D341Med (cell line): ENCODE measurements at places on chromosomes 16 and 17.

GRCh38 chr17:20085283-20085845, 76.2 kb downstream of the SPECC1 start:
- DNase-seq, result no peak

- no peak for DNase-seq
Observed at GRCh38 chr17:72145962-72146361, 25.1 kb downstream of the SOX9 start.

DNA sequence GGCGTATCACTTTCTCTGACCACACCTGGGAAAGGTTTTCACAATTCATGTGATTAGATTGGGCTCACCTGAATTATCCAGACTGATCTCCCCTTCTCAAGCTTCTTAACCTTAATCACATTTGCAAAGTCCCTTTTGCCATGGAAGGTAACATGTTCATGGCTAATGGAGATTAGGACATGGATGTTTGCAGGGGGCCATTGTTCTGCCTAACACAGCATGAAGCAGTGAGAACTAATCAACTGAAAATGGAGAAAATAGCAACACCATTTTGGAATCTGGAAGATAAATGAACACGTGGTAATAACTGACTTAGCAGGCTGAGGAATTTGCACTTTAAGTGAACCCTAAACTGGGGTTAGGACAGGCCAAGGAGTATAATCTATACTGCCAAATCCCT, 25.0 kb upstream of the SBK1 start:
- DNase-seq, result no peak

GRCh38 chr16:67719778-67720144, 645 bp upstream of the GFOD2 start:
- DNase-seq, result no peak

GRCh38 chr16:53131363-53132071, 76.7 kb downstream of the CHD9 start:
- peak; percentile 86 for DNase-seq

GRCh38 chr17:56389356-56389755, 204.1 kb upstream of the NOG start:
- DNase-seq, result no peak

DNA sequence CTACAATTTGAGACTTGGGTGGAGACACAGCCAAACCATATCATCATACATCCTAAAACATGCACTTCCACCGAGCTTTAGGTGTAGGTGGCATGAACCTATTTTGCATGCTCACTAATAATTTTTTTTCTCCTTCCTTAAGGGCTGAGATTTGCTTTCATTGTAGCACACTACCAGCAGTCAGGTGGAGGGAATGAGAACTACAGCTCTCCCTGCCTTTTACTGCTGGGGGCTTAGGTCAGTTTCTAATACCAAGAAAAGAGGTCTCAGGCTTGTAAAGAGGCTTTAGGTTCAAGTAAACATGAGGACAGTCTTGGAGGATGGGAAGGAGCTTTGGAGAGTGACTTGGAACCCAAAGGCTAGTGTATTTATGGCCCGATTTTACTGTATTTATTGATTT, 22.0 kb downstream of the CFAP20 start:
- DNase-seq, result no peak

DNA sequence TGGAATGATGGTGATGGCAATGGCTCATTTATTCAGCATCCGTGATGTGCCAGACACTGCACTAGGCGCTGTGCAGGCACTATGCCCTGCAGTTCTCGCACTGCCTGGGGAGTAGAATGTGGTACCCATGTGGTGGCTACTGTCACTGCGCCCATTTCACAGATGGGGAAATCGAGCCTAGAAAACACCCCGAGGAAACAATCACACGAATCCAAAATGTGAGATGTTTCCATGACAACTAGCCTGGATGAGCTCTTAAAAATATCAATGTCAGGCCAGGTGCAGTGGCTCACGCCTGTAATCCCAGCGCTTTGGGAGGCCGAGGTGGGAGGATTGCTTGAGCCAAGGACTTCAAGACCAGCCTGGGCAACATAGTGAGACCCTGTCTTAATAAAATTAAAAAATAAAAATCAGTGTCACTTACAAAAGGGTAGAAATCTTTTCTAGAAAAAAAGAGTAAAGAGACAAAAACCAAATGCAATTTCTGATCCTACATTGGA, 57.9 kb upstream of the TNRC6A start:
- DNase-seq, result no peak

- DNase-seq, result no peak
Observed at GRCh38 chr16:88805340-88805715, 1.7 kb downstream of the CDT1 start.

GRCh38 chr16:78415013-78415412, 315.6 kb downstream of the WWOX start:
- DNase-seq, result no peak

GRCh38 chr17:48333034-48333530, 96.9 kb downstream of the SKAP1 start:
- no peak for DNase-seq
